ENCODE measurements at places on chromosomes 5 and 9. TPM values are rescaled to one million over a fixed set of nuclear protein-coding genes. Genes with fewer than 3 reads are reported as not detected.

DNA sequence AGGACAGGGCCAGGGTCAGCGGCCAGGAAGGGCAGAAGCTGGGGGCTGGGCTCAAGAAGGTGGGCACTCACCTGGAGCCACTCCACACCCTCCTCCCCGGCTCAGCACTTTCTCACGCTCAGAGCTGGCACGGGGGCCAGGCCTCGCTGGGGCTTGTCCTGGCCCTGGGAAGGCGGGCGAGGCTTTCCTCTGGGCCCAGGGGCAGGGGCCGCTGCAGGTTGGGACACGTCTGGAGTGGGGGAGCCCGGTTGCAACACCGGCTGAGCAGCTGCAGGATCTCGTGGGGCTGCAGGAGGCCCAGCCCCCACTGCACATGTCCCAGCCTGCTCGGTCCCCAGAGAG is 38.9 kb upstream of the EGFL7 start:
- no peak for DNase-seq

The APBA1 gene
- 16.2 TPM for polyA plus RNA-seq

GRCh38 chr9:35604578-35605350 is at the start of gene TESK1:
TSS of gene TESK1 (plus strand) at chr9:35605262. CDS start at chr9:35605620, 358 bp downstream.
- no peak for DNase-seq

DNA sequence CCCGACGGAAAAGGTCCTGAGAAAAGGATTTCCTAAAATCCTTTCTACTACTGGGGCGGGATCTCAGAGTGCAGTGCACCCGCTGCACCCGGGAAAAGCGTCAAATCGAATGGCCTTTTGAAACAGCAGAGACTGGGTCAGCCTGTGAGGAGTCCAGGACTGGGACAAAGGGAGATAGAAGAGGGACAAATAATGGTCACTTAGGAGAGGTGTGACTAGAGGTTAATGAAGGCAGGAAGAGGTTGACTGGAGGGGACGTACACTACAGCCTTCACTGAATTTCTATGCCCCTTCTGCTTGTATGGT is 1.5 kb downstream of the PLPPR1 start:
- no peak for DNase-seq

Data from renal cortex interstitium (tissue), 15 donors.